Stimulated activated CD8-positive, alpha-beta memory T cell treated with anti-CD3 and anti-CD28 coated beads, Interleukin-4, amount 100 ng/mL, for 1 hour (primary cell): ENCODE measurements at places on chromosomes 5 and 9.

- DNase-seq, result no peak
Observed at GRCh38 chr5:87949676-87950631, 318.7 kb downstream of the TMEM161B start.

DNA sequence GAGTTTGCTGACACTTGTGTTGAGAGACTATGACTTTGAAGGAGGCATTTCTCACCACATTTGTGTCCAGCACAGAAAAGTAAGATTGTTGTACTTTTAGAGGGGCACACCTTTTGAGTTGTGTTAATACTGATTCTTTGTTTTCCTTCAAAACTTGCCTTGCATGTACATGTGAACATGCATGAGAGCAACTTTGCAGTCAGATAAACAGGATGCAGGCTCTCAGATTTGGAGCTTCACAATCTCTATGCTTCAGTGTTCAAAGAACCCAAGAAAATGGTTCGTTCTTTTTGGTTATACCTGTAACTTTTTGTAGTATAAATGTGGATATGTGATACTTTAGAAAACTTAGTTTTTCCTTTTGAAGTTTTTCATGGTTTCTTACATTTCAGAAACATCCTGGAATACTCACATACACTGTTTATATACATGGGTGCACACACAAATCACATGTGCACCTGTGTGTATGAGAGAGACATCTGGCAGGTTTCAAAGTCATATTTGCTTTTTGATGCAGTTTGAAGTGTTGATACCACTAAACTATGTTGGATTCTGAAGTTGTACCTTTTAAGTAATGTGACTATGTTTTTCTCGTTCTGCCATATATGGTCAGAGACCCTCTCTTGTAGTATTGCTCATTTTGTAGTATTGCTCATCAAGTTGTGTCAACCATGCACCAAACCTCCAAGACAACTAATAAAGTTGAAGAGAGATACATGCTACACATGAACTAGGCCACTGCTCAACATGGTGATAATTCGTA lies 190.7 kb downstream of the CD180 start:
- no peak for DNase-seq

DNA sequence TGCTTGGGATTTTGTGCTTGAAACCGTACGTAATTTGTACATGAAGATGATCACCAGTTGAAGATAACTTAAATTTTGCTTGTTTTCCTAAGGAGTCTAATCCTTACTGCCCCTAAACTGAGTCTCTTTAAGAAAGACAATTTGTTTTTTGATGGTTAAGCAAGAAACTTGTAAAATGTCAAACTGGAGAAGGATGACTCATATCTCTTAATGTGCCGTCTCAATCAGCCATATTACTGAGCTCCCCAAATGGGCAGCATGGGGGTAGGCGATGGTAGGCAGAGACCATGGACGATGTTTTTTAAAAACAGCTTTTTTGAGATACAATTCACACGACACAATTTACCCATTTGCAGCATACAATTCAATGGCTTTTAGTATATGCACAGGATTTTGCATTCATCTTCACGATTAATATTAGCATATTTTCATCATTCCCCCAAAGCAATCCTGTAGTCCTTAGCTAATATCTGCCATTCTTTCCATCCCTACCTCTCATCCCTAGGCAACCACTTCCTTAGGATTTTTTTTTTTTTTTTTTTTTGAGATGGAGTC lies 14.3 kb downstream of the ARHGAP26 start:
- DNase-seq, result no peak

DNA sequence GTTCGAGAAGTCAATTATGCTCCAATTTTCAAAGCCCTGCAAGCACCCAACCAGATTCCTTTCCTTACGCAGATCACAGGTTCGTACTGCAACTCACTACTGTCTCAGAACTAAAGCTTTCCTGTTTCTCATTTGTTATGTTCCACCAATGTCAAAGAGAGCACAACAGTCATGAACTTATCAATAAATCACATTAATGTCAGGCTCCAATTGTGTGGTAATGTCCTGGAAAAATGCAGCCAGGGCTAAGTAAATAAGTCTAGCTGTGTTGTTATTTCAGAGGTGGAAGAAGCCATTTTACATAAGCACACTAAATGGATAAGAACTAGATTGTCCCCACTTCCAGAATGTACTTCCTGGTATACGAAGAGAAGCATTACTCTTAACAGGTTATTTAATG lies 488.6 kb upstream of the PTGER4 start:
- no peak for DNase-seq

DNA sequence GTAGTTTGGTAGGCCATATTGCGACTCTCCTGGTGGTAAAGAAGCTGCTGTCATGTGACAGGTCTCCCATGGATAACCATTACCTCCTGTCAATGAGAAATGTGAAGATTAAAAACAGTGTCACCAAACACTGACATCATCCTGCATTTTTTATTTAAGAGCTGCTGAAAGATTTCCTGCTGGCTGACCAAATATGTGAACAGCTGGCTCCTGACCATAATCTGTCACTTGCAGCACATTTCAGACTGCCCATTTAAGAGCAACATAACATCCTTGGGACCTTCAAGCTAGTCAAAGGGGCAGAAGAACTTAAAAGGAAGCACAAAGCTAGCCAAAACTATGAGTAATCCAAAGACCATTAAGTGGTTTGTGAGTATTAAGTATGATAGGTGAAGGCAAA lies 288.0 kb downstream of the IZUMO3 start:
- DNase-seq, result no peak

DNA sequence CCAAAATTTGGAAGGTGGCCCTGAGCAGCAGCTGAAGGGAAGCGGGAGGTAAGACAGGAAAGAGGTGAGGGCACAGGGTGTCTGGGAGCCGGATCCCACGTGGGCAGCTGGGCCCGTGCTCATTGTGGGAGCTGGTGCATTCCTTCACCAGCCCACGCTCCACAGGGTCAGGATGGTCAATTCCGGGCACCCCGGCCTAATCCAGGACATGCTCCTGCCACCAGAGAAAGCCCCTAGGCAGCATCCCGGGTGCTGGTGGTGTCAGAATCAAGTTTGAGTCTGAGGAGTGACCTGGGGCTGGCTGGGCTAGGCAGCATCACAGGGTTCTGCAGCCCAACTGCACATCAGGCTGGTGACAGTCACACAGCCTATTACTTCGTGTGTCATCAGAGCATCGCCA lies 7.1 kb upstream of the PDCD6 start:
- no peak for DNase-seq

GRCh38 chr5:14108170-14108996 lies 34.8 kb upstream of the TRIO start:
- DNase-seq, result no peak

DNA sequence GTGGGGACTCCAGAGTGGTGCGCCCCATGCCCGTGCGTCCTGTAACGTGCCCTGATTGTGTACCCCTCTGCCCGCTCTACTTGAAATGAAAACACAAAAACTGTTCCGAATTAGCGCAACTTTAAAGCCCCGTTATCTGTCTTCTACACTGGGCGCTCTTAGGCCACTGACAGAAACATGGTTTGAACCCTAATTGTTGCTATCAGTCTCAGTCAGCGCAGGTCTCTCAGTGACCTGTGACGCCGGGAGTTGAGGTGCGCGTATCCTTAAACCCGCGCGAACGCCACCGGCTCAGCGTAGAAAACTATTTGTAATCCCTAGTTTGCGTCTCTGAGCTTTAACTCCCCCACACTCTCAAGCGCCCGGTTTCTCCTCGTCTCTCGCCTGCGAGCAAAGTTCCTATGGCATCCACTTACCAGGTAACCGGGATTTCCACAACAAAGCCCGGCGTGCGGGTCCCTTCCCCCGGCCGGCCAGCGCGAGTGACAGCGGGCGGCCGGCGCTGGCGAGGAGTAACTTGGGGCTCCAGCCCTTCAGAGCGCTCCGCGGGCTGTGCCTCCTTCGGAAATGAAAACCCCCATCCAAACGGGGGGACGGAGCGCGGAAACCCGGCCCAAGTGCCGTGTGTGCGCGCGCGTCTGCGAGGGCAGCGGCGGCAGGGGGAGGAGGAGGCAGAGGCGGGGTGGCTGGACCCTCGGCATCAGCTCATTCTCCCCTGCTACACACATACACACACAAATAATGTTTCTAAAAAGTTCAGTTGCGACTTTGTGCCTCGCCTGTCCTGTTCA lies 668 bp downstream of the GLIS3 start:
- no peak for DNase-seq

GRCh38 chr9:123925819-123926218 lies 4.1 kb downstream of the DENND1A start:
- DNase-seq, result no peak
